ENCODE measurements at places on chromosomes 2 and 18.
A peak's percentile ranks its signal among the peaks of the same experiment; 100 is the strongest.

GRCh38 chr18:76491473-76491775 is 3.6 kb downstream of the ZNF516 start:
- no peak for DNase-seq

DNA sequence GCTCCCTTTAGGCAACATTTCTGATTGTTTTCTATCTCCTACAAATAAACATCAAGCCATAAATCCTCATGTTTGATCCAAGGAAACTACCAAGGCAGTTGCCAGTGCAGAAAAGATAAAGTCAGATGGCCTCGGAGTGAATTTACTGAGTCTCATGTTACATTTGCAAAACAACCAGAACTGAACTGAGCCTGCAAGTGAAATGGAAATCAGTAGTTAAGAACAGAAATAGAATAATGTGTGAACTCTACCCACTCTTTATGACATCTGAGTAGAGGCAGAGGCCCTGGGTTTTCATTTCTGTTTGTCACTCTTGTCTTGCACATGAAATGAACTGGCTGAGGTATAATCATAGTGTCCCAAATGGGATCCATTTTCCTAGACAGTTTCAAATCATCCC is 20.4 kb upstream of the DAPL1 start:
- DNase-seq, result no peak

DNA sequence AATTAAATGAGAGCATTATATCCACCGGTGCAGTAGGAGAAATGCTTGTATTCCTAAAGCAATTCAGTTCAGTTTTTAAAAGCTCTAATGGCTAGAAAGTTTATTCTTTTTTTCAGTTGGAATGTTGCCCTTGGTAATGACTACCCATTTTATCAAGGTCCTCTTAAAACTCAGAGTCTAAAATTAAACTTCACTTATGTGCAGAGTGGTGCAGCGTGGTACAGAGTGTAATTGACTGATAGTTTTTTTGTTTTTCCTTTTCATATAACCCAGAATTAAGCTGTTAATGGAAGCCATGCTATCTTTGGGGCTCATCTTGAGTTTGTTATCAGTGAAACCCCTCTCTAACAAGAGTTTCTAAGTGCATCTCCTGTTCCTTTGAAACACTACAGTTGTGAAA is 21.4 kb downstream of the NCOA1 start:
- no peak for DNase-seq

- DNase-seq, result peak; percentile 74
Observed at GRCh38 chr2:19256121-19256601, 102.3 kb downstream of the OSR1 start.

DNA sequence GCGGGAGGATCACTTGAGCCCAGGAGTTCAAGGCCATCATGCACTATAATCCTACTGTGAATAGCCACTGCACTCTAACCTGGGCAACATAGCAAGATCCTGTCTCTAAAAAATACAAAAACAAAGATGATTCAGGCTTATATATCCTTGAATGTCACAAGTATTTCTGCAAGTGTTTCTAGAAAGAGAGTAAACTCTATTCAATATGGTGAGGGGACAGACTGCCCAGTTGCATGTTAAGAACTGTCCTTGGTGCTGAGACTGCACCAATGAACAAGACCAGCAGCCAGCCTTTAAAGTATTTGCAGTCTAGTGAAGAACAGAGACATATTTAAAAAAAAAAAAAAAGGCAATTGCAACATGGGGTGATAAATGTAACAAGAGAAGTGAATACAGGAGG is 16.4 kb downstream of the MAP3K19 start:
- no peak for DNase-seq

DNA sequence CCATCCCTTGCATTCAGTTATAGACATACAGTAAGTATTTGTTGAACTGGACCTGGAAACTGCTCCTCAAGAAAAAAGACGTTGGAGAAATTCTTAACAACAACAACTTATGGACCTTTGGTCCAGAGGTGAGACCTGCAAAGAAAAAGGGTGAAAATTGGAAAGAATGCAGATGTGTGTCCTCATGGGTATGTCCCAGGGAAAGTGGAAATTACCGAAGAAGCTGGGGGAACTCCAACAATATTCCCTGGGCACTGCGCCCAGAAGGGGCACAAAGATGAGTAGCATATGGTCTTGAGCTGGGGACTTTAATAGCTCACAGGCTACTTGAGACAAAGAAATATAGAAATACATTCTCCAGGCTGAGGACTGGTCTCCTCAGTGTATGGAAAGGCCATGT is 35.5 kb upstream of the YWHAQ start:
- no peak for DNase-seq

DNA sequence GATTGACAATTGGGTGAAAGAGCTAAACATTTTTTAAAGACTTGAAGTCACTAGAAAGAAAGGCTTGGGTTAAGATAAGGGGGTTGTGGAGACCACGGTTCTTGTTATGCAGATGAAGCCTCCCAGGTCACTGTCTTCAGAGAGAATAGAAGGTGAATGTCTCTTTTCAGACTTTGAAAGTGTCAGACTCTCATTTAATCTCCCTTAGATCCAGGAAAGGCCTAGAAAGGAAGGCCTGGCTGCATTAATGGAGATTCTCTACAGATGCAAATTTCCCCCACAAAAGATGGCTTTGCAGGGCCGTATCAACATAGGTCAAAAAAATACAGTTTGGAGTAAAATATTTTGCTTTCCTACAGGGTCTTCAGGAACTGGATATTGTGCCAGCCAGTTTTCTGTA is 193.9 kb downstream of the RTP5 start:
- DNase-seq, result no peak

- no peak for DNase-seq
Observed at GRCh38 chr2:45626387-45627221, 15.5 kb upstream of the SRBD1 start.

- DNase-seq, result no peak
Observed at GRCh38 chr18:76401498-76401897, 93.5 kb downstream of the ZNF516 start.

DNA sequence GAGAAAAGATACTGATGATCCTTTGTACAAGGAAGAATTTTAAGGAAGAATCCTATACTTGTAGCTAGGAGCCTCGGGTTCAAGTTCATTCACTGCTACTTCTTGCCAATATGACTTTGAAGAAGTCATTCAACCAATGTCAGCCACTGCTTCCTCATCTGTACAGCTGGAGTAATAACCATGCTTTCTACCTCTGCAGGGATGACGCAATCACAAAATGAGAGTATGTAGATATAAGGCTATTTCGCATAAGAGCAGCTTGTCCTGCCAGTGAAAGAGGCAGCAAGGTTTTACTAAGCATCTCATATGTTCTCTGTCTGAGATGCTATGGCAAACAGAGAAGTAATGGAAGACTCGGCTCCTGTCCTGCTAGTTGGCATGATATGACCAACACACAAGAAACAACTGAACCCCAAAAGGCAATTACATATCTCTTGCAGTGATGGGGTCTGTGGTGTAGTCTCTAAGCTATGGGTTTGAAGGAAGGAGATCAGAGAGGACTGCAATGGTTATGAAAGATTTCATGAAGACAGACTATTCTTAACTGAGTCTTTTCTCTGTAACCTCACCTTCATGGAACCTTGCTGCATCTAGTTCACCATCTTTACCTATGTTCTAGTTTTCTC is 9.2 kb downstream of the AAK1 start:
- DNase-seq, result no peak

DNA sequence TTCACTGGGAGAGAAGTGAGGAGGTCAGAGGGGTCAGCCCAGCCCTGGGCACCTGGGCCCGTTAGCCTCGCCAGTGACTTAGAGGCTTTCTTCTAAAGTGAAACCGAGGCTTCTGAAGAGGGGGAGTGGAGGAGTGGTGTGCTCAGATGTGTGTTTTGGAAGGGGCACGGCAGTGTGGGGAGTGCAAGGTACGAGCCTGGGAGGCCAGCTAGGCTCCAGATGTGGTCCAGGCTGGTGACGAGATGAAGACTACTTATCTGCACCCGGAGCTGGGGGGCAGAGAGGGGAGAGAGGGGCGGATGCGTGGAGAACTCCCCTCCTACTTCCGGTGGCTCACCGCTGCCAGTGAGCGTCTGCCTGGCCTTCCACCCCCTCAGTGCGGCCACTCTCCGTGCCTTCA is 371.3 kb upstream of the HS6ST1 start:
- DNase-seq, result no peak

DNA sequence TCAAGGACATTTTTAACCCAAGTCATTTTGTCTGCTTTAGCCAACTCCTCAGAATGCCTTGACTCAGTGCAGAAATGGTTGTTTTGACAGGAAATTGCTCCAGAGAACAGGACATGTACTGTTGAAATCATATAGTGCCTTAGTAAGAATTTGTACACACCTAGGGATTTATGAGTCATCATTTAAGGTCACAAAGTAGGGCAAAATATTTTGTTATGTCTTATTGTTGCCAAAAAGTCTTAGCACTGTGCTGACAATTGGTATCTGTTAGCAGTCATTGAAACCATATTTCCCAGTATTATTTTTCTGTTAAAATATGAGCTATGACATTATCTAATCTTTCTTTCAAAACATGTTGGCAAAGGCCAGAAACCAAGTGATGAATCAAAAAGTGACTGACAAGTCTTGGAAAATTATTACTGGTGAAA is 104.5 kb downstream of the OSBPL6 start:
- no peak for DNase-seq

DNA sequence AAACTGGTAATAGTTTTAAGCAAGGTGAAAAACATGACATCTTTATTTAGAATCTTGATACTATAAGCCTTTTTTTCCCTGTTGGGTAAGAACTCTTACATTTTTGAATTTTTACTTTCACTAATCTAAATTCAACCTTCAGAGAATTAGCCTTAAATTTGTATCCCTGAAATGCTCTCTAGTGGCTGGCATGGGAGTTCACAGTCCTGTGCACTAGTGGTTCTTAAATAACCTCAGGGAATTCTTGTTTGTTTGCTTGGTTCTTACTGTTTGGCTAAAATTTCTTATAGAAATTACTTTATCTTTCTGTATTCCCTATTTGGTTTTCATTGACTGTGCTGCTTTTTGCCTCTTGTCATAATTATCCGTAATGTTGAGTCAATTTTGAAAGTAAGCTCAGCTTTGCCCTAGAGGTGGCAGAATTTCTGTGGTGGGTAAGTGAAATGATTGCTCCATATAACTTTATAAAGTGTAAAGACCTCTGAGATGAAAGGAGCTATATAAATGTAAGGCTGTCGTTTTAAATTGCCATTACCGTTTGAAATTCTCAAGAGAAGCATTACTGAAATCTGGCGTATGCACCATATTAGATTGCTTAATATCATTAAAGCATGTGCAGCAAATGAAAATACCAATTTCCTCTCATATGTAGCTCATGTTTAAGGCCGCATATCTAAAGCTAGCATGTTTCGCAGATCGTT is 391.3 kb upstream of the FIGN start:
- DNase-seq, result no peak

DNA sequence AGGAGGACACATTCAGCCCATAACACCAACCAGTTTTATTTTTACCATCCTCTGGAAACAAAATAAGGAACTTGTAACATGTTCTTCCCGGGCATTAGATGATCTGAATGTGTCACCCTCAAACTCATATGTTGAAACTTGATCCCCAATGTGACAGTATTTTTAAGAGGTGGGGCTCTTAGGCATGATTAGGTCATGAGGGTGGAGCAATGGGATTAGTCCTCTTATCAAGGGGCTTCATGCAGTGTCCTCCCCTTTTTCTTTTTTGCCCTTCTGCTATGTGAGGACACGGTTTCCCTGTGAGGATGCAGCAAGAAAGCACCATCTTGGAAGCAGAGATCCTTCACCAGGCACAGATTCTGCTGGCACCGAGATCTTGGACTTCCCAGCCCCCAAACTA is 401.5 kb upstream of the TRIB2 start:
- DNase-seq, result no peak

GRCh38 chr18:11752116-11752911 is 63.2 kb downstream of the GNAL start:
- no peak for DNase-seq

- no peak for DNase-seq
Observed at GRCh38 chr2:76429374-76429773, 718.7 kb upstream of the GCFC2 start.

DNA sequence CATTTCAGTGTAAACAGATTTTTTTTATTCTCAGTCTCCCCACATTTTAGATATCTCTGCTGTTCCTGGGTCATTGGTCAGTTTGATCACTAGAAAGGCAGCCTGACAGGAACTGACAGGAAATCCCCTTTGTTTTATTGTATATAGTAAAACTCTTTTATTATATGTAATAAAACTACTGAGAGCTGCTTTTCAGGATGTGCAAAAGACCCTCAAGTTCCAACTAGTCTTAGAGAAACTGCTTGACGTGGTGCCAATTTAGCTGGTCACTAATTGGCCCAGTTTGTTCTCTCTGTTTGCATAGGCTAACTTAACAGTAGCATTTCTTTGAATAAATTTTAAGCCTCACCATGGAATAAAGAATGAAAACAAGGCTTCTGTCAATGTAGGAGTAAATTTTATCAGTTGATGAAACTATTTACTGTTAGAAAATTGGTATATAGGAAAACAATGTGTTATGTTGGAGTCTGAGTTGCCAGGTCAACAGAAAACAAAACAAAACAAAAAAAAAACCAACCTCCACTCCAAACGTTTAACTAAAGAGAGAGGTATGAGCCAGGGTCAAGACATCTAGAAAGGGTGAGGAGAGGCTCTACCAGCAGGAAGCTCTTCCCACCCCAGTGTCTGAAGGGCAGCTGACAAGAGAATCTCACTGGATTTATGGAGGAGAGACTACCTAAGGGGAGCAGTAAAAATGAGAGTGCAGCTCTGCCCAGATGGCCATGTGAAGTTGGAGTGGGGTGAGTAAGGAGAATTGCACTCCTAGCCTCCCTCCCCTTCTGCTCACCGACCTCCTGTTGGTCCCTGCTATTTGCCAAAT is 184.6 kb downstream of the ST6GAL2 start:
- no peak for DNase-seq

DNA sequence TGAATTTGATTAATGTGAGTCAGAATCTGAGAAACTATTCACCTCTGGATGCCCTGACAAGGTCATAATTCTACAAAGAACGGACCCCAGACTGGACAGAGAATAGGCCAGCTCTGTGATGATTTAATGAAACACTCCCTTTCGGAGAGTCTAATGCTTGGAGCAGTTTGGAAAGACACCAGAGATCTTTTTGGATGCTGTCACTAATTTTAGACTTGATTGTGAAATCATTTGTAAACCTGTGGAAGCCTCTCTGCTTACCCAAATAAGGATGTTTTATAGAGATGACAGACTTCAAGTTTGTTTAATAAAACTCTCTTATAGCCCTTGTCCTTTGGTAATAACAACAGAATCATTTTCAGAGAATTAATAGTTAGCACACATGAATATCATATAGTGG is 83.5 kb downstream of the MYL12B start:
- no peak for DNase-seq

GRCh38 chr18:2485983-2486382 is 85.3 kb downstream of the METTL4 start:
- no peak for DNase-seq

GRCh38 chr2:140695155-140695554 is 1435.7 kb downstream of the LRP1B start:
- no peak for DNase-seq

- DNase-seq, result no peak
Observed at GRCh38 chr18:58687871-58688308, 16.6 kb downstream of the MALT1 start.

GRCh38 chr2:106976548-106976947 is 90.6 kb upstream of the ST6GAL2 start:
- no peak for DNase-seq

- no peak for DNase-seq
Observed at GRCh38 chr2:50723286-50723938, 308.5 kb downstream of the NRXN1 start.

- DNase-seq, result no peak
Observed at GRCh38 chr2:33107690-33108482, 161.1 kb downstream of the LTBP1 start.

Data from AG04449 (cell line).